ENCODE measurements at places on chromosomes 4 and X. TPM values are rescaled to one million over a fixed set of nuclear protein-coding genes. Genes with fewer than 3 reads are reported as not detected.

Gene CCKAR
- total RNA-seq: not detected

Gene ABCG2
- 1.6 TPM for total RNA-seq

Gene BMP3
- not detected for total RNA-seq

Gene NKX3-2
- not detected for total RNA-seq

Gene HPGDS
- total RNA-seq: 2.3 TPM

Gene NHSL2
- 3.8 TPM for total RNA-seq

Gene HSFX3
- 0.25 TPM for total RNA-seq

Gene REELD1
- not detected for total RNA-seq

GRCh38 chr4:13984991-13985800 lies 357.7 kb upstream of the BOD1L1 start:
- DNase-seq: no peak

DNA sequence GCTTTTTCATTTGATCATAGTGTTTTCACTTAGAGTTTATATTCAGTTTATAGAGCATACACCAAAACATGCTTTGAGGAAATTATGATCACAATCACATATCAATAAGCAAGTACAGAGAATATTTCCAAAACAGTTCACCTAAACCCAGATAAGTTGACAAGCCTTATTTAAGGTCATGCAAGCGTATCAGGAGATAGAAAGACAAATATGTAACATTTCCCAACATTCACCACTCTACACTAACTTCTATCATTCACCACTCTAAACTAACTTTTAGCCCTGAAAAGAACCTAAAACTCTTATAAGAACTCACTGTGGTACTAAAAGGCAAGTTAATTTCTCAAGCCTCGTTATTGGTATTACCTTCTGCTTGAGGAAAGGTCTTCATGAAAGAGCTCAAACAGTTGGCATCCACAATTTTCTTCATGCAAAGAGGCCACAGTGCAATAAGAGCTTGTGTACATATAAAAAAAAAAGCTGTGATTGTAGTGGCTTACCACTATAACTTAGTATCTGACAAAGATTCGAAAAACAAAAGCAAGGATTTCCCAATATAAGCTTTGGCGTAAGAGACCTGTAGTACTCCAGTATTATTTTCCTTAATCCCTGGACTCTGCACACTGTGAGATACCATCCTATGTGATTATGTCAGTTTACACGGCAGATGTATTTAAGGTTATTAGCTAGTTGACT lies 903.3 kb downstream of the STIM2 start:
- DNase-seq: no peak

GRCh38 chr4:15779306-15779705 lies 1.2 kb downstream of the CD38 start:
- DNase-seq: peak; percentile 53

GRCh38 chr4:186875476-186875875 lies 151.8 kb upstream of the FAT1 start:
- no peak for DNase-seq

GRCh38 chrX:24204331-24204730 lies 54.8 kb downstream of the ZFX start:
- DNase-seq: no peak

DNA sequence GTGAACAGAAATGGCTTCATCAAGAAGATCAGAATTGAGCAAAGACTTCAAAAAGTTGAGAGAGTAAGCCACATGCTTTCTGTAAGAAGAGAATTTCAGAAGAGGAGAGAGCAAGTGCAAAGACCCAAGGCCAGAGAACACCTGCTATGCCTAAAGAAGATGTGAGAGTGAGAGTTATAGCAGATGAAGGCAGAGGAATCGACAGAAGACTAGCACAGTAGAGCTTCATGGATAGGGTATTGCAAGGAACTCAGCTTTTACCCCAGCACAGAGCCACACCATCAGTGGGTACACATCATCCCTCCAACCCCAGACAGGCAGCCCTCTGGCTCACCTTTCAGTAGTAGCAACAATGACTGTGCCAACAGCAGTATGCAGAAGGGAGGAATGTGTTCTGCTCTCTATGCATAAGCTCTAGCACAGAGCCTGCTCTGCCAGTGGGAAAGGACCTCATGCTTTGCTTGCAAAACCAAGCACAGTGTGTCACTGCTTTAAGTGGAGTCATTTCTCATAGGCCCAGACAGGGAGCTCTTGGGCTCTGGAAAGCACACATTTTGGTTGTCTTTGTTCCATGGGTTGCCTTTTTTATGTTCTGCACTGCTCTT lies 318.6 kb downstream of the NAF1 start:
- no peak for DNase-seq

- no peak for DNase-seq
Measured at GRCh38 chr4:54547299-54548097, 110.3 kb upstream of the KIT start.

GRCh38 chr4:6359536-6360308 lies 90.1 kb downstream of the WFS1 start:
- DNase-seq: no peak

DNA sequence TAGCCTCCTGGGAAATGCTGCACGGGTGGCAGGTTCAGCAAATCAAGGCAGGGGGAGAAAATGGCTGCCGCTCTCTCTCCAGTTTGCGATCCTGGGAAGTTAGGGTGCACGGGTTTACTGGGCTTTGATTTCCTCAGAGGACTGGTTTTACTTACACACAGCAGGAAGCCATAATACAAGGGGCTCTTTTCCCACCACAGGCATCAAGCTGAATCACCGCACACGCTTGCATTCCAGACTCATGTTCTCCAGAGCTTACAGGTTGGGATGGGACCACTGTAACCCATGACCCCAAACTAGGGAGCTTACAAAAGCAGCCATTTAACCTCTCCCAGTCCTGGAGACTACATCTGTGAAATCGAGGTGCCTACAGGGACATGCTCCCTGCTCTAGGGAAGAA lies 159.8 kb downstream of the DHRSX start:
- no peak for DNase-seq
